Stimulated activated CD8-positive, alpha-beta memory T cell treated with anti-CD3 and anti-CD28 coated beads, Interleukin-4, amount 100 ng/mL, for 48 hours (primary cell): ENCODE measurements at places on chromosomes 16 and 17.

GRCh38 chr16:88448461-88449266 lies 4.4 kb upstream of the ZFPM1 start:
- no peak for DNase-seq

DNA sequence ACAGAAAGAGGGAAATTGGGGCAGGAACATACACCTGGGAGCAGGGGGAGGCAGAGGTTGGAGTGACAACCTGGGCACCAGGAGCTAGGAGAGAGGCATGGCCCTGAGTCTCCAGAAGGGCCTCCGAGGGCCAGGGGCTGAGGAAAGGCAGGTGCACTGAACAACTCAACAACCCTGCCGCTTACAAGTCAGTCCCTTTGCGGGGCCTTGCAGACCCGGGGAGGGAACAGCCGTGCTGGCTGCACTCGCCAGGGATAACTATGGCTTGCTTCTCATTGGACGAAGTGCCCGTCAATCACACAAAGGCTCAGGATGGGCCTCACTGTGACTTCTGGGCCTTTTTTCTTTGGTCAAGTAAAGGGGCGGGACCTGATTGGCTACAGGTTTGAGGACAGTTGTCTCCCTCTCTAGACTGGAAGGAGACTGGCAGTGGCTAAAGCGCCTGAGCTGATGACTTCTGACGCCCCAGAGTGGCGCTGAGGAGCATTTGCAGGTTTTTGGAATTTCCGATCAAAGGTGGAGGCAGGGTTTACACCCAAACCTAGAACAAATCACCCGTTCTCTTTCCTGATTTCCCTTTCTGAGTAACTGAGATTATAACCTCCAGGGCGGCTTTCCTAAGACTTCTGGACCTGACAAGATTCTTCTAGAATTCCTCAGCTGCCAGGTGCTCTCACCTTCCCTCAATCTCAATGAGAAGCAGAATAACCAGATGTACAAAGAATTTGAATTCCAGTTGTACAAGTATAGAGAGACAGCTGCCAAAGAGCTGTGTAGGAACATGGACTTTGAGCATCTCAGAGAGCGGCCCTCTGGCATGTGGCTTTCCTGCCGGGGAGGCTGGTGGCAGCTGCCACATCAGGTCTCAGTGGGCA lies 27.6 kb upstream of the ST6GALNAC2 start:
- DNase-seq: no peak

DNA sequence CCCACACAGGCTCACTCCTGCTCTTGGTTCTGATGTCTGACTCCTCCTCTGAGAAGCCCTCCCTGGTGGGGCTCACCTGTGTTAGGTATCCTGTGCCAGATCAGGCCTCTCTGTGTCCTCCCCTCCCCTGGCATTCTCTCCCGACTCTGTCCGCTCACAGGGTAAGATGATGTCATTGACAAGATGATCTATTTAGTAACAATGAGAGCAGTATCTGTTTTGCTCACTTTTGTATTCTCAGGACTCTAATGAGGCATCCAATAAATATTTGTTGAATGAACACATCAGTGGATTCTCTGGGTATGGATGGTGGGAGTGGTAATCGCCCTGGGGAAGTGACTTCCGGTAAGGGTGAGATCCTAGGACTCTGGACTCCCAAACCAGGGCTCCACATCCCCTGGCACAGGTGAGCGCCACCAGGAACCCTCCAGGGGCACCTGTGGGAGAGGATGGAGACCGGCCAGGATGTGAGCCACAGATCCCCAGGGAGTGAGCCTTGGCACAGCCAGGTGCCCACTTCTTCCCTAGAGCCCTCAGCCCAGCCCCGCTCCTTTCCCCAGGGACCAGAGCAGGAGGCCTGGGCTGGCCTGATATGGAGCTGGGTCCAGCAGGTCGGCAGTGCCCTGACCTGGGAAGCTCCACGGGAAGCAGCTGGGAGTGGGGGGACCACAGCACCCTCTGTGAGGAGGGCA lies 5.4 kb upstream of the HAP1 start:
- DNase-seq: no peak

DNA sequence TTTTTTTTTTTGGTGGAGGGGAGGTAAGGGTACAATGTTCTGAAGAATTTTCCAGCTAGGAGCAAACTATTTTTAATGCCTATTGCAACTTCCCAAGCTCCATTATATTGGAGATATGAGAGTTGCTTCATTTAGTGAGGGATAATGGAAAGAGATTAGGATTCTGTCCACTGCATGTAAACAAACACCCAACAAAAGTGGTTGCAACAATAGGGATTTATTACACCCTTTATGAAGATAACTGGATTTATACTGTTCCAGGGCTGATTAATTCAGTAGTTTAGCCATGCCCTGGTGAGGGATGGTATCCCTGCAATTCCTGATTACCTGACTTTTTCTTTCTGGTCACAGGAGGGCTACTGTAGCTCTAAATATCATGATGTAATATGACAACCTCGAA lies 40.5 kb downstream of the MAP2K6 start:
- DNase-seq: no peak

DNA sequence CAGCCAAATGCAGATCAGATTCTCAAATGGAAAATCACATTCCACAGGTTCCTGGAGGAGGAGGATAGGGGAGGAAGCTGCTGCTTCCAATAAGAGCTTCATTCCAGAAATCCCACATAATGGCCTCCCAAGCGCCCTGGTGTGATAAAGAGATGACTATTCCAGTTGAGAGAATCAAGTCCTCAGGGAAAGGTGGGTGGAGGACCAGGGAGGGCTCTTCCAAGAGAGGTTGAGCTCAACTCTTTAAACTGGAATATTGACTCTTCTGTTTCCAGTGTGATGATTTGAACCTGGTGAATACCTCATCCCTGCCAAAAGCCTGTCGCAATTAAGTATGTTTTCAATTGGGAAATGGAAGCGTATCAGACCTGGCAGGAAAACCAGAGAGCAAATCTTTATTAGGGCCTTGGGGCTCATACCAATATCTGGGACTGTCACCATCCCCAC lies 81.4 kb upstream of the DYNLRB2 start:
- no peak for DNase-seq

GRCh38 chr16:17998550-17998949 lies 338.0 kb downstream of the NPIPA8 start:
- no peak for DNase-seq

DNA sequence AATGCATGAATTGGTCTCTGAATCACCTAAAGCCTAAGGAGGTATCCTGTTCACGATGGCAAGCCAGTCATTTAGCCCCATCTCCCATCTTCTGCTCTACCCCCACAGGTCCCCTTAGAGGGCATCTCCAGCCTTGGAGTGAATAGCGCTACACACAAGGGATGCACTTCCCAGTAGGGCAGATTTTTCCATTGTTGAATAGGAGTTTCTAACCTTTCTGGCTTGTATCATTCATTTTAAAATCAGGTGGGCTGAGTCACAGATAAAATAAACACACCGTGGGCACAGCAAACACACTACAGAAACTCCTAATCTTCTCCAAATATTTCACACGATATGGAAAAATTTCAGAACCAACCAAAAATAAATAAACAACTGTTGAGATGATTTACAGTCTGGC lies 201.2 kb upstream of the NOG start:
- DNase-seq: no peak

- DNase-seq: no peak
Measured at GRCh38 chr17:32567511-32567910, 80.7 kb downstream of the CDK5R1 start.

DNA sequence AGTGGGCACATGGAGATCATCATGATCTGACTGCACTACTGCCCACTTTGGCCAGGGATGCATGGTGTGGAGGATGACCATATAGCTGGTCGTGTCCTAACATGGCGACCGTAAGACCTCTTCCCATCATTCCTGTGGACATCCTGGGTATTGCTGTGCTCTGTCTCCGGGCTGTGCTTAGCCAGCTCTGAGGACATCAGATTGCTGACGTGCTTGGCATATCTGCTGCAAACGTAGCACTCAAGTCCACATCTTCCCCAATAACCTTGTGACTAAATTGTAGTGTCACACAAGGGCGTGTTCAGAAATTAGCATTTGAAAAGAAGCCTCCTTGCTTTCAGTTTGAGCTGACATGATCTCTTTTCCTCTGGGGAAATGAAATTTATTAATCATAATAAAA lies 373.2 kb downstream of the RBFOX1 start:
- DNase-seq: no peak
